ENCODE measurements at places on chromosomes 2 and 18. TPM values are rescaled to one million over a fixed set of nuclear protein-coding genes. Genes with fewer than 3 reads are reported as not detected.

- no peaks in the 10 kb centered on the region for H3K4me1 ChIP-seq
- no peak overlapping the region for H3K27ac ChIP-seq
- no peaks in the 10 kb centered on the region for H3K27me3 ChIP-seq
- H3K4me3 ChIP-seq: no peak overlapping the region
- no peaks in the 10 kb centered on the region for H3K36me3 ChIP-seq
- DNase-seq: no peak
Observed at GRCh38 chr18:51724790-51725721, 527.6 kb upstream of the MEX3C start.

GRCh38 chr2:224222291-224222690 is 179.6 kb downstream of the FAM124B start:
- H3K27me3 ChIP-seq: no peaks in the 10 kb centered on the region
- H3K4me3 ChIP-seq: no peak overlapping the region
- no peak for DNase-seq
- H3K36me3 ChIP-seq: no peaks in the 10 kb centered on the region
- no peaks in the 10 kb centered on the region for H3K4me1 ChIP-seq

DNA sequence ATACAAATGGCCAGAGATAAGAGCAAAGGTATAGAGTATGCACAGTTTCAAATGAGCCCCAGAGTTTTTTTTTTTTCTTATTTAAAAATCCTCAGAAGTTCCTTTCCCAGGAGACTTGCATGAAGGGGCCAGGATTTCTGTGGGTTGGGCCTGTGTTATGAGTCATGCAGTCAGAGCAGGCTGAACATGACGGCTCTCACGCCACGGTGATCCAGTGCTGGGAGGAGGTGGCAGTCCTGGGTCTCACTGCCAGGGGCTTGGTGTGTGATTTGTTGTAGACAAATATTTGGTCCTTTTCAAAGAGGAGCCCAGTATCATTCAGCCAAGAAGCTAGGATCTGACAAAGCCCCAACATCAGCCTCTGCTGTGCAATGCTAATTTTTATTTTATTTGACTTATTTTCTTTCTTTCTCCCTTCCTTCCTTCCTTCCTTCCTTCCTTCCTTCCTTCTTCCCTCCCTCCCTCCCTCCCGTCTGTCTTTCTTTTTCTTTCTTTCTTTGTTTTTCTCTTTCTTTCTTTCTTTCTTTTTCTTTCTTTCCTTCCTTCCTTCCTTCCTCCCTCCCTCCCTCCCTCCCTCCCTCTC is 10.4 kb upstream of the KCNE4 start:
- H3K36me3 ChIP-seq: no peaks in the 10 kb centered on the region
- no peak overlapping the region for H3K4me3 ChIP-seq
- H3K27me3 ChIP-seq: no peaks in the 10 kb centered on the region
- peak; percentile 73 for DNase-seq

Gene IGFBP2
- total RNA-seq: 172 TPM

Gene DOK6
- total RNA-seq: 4.9 TPM

Gene GAREM2
- total RNA-seq: 2.5 TPM

Gene KYNU
- 0.84 TPM for total RNA-seq

Gene TMEM247
- not detected for total RNA-seq

- H3K4me3 ChIP-seq: no peak overlapping the region
- peaks cover 13% of the 10 kb centered on the region for H3K36me3 ChIP-seq
- H3K27ac ChIP-seq: no peak overlapping the region
- H3K27me3 ChIP-seq: no peaks in the 10 kb centered on the region
Observed at GRCh38 chr18:41972067-41972925, 17.3 kb downstream of the PIK3C3 start.

Gene LIMS3
- 2.1 TPM for total RNA-seq

GRCh38 chr2:102848366-102848839 is 86.6 kb downstream of the TMEM182 start:
- H3K27ac ChIP-seq: no peak overlapping the region
- H3K27me3 ChIP-seq: no peaks in the 10 kb centered on the region
- peak overlapping the region; percentile 15 for H3K4me3 ChIP-seq
- peaks cover 7% of the 10 kb centered on the region for H3K4me1 ChIP-seq

DNA sequence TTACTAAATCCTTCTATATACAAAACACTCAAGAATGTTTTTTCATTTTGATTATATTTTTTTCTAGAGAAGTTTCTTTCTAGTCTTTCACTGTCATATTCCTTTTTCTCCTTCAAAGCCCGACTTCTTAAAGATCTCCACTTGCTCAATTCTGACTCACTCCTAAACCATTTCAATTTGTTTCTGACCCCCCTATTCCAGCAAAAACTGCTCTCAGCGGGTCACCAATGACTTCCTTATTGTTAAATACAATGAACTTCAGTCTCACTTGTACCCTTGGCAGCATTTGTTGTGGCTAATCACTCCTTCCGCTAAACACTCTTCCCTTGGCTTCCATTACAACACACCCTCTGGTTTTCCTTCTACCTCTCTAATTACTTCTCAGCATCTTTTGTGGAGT is 111.1 kb upstream of the RBBP8 start:
- H3K4me3 ChIP-seq: no peak overlapping the region
- H3K4me1 ChIP-seq: no peaks in the 10 kb centered on the region
- no peak for DNase-seq
- H3K27me3 ChIP-seq: no peaks in the 10 kb centered on the region
- H3K36me3 ChIP-seq: no peaks in the 10 kb centered on the region
- no peak overlapping the region for H3K27ac ChIP-seq

Gene GPN1
- total RNA-seq: 26.3 TPM

DNA sequence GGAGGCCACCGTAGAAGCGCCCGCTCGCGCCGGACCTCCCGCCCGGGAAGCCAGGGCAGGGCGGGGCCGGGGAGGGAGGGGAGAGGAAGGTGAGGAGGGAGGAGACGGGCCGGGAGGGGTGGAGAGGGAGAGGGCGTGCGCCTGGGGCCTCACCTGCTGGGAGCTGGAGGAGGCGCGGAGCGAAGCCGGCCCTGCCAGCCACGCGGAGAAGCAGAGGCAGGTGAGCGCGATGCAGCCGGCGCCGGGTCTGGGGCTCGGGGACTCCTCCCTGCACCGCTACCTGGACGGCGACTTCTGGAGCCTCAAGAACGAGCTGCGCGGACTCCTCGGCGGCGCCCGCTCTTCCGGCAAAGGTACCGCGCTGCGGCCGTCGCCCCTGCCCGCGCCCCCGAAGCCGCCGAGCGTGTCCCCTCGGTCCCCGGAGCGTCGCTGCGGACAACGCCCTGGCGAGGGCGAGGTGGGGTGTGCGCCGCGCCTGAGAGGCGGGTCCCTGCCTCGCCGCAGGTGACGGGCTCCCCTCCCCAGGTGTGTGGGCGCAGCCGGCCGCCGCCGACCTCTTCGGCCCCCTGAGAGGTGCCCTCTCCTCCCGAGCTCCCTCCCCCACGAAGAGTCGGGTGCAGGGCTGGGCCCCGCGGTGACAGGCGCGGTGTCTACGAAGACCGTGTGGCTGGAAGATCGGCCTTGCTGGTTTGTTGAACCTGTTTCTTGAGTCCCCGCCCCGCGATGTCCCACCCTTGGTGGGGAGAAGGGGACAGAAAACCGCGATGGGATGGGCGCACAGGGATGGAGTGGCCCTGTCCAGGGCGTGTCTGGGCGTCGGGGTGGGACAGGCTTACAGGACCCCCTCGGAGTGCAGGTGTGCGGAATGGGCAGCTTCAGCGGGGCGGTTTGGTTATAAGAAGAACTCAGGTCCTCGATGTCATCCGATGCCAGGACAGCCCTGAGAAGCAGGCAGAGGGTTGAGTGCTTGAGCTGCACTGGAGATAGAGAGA is at the start of gene ACOXL:
TSS of gene ACOXL (plus strand) at position 152 of the 992 bp plus-strand sequence. CDS start 35,817 bp downstream, outside the sequence.
- H3K4me3 ChIP-seq: no peak within 1 kb of the TSS
- H3K4me1 ChIP-seq: peaks cover 8% of the 10 kb centered on the region
- H3K27ac ChIP-seq: no peak within 1 kb of the TSS
- no peak for DNase-seq
- H3K36me3 ChIP-seq: no peaks in the 10 kb centered on the region
- peaks cover 60% of the 10 kb centered on the region for H3K27me3 ChIP-seq

Gene PROC
- 0.04 TPM for total RNA-seq

Gene TMX3
- 40.0 TPM for total RNA-seq

DNA sequence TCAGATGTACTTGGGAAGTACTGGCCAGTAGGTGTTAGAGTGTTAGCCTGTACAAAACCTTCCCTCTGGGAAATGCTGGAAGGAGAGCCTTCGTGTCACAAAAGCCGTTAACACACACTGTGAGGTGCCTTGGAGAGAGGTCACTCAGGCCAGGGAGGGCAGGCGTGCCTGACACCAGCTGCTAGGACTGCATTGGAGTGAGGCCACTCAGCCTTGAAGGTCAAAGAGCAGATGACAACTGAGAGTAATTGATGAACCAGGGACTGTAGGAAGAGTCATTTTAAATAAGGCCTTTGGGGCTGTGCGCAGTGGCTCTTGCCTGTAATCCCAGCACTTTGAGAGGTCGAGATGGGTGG is 45.4 kb downstream of the ASAP2 start:
- H3K27me3 ChIP-seq: no peaks in the 10 kb centered on the region
- H3K27ac ChIP-seq: peak overlapping the region; percentile 57
- H3K4me1 ChIP-seq: peaks cover 59% of the 10 kb centered on the region
- no peak overlapping the region for H3K4me3 ChIP-seq

- peak overlapping the region; percentile 87 for H3K27ac ChIP-seq
- H3K27me3 ChIP-seq: peaks cover 4% of the 10 kb centered on the region
- no peaks in the 10 kb centered on the region for H3K36me3 ChIP-seq
- peaks cover 13% of the 10 kb centered on the region for H3K4me1 ChIP-seq
- H3K4me3 ChIP-seq: no peak overlapping the region
Observed at GRCh38 chr2:36359067-36359466, 3.5 kb downstream of the CRIM1 start.

All from muscle of leg (tissue), 16 donors.